ENCODE measurements at places on chromosomes 11 and 22. TPM values are rescaled to one million over a fixed set of nuclear protein-coding genes. Genes with fewer than 3 reads are reported as not detected.

Gene C11orf97
- not detected for polyA plus RNA-seq

Gene PTPRCAP
- 1.7 TPM for polyA plus RNA-seq

Gene VSIG10L2
- 0.15 TPM for polyA plus RNA-seq

Gene YPEL1
- 1.7 TPM for polyA plus RNA-seq

Gene CALCA
- polyA plus RNA-seq, result 1.1 TPM

Gene RASD2
- 5.1 TPM for polyA plus RNA-seq

Gene FXYD2
- polyA plus RNA-seq, result 1.9 TPM

Gene GRIK4
- polyA plus RNA-seq, result 0.01 TPM

Gene PDGFB
- polyA plus RNA-seq, result 14.5 TPM

Gene CARD18
- 2.3 TPM for polyA plus RNA-seq

Gene TRIM49
- polyA plus RNA-seq, result not detected

Gene C11orf16
- not detected for polyA plus RNA-seq

Gene TREH
- 4.8 TPM for polyA plus RNA-seq

Gene IFITM1
- polyA plus RNA-seq, result 235 TPM

Gene TYR
- polyA plus RNA-seq, result not detected

Gene P2RX3
- 0.42 TPM for polyA plus RNA-seq

Gene SH3BP1
- polyA plus RNA-seq, result 1.5 TPM

Gene KCNK4
- polyA plus RNA-seq, result not detected

All from heart right ventricle (tissue), 16 donors.